Stimulated activated CD4-positive, alpha-beta T cell treated with anti-CD3 and anti-CD28 coated beads, TNF-alpha, amount 100 ng/mL, for 24 hours (primary cell): ENCODE measurements at places on chromosomes 4 and X.

- DNase-seq = no peak
These were observed 592.5 kb downstream of the PCDH18 start for GRCh38 chr4:136939781-136940180.

DNA sequence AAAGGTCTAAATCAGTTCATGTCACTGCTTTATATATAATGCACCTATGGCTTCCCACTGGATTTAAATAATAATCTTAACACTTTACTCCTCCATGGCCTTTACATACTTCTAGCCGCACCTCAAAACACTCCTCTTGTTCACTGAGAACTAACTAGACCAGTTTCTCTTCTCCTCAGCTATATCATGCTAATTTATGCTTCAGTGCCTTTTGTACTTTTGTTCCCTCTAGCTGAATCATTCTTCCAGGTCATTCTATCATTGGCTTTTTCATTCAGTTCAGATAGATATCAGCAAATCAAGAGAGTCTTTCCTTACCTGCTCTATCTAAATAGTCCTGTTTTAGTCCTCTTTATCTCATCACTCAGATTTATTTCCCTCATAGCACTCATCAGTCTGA, 64.2 kb downstream of the TET2 start:
- DNase-seq = no peak

DNA sequence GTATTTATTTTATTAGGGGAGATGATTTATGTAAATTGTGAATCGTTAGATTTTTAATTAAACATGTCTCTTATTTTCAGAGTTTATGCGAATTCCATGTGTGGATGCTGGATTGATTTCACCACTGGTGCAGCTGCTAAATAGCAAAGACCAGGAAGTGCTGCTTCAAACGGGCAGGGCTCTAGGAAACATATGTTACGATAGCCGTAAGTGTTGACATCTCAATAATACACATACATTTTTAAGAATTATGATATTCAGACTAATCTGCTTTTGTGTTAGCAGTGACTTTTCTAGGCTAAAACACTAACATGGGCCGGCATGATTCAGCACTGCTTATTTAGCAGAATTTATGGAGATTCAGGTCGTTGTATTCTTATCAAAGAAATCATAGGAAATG, 91.2 kb downstream of the RAP1GDS1 start:
- DNase-seq = no peak

DNA sequence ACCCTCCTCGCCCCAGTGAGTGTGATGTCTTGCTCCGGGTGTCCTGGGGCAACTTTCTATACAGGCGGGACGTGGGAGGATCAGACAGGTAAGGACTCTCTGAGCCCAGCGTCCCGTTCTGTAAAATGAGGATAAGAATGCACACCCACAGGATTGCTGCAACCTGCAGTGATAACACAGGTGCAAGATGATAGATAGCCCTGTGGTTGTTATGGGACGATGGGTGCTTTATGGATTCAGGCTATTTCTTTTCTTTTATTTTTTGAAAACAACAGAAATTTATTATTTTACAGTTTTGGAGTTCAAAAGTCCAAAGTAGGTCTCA, 28.6 kb downstream of the BEX3 start:
- DNase-seq = no peak

DNA sequence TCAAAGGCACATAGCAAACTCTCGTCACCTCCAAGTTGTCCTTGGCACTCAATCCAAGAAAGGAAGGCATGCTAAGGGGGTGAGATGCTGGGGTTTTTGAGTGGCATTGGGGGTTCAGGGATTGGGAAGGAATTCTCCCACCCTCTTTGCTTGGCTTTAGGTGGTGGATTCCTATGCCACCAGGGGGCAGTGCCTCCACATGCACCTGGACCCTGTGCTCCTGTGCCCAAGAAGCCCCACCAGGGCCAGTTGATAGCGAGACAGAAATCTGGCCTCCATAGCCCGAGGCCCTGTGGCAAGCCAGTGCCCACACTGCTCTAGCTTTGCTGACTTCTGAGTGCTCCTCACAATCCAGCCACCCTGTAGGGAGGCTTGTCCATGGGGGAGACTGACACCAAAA, 2.0 kb upstream of the FATE1 start:
- DNase-seq = no peak

GRCh38 chrX:91434351-91435168, at the start of gene PABPC5:
TSS of gene PABPC5 (plus strand) at chrX:91434839. CDS start at chrX:91435578, 739 bp downstream.
- no peak for DNase-seq

DNA sequence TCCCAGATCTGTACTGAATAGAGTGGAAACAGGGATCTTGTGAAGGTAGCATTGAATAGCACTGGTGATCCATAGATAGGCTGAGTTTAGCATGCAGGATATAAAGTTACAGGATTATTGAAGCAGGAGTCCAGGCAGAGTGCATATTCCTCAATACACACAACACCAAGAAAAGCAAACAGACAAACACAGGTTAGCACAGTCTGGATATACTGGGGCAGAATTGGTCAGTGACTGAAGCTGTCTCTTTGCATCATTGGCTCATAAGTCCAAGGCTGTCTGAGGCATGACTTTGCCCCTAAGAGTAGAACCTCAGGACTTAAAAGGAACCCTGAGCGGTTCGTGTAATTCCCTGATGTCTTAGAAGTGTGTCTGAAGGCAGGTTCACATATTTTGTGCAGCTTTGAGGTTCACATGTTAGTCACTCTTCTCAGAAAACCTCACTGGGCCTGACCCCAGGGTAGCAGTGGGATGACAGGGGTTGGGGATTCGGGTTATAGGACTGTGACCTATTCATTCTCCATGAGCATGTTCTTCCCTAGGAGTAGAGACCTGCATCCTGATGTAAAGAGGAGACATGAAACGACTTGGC, 134.6 kb downstream of the AASDH start:
- no peak for DNase-seq

DNA sequence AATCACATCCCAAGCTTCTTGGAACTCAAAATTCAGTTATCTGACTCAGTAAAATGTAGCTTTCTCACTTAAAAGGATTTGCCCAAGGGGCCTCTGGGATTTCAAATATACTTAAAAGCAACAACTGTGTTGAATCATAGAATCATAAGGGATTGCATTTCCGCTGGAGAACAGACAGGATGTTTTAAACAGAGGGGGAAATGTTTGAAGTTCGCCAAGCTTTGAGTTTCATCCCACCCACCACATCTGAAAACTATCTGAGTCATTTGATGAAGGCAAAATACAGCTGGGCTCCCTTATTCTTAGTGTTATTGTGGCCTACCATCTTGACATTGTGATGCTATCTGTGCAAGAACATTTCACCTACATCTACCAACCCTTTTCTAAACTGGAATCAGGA, 73.5 kb downstream of the PPP1R2C start:
- DNase-seq = no peak

DNA sequence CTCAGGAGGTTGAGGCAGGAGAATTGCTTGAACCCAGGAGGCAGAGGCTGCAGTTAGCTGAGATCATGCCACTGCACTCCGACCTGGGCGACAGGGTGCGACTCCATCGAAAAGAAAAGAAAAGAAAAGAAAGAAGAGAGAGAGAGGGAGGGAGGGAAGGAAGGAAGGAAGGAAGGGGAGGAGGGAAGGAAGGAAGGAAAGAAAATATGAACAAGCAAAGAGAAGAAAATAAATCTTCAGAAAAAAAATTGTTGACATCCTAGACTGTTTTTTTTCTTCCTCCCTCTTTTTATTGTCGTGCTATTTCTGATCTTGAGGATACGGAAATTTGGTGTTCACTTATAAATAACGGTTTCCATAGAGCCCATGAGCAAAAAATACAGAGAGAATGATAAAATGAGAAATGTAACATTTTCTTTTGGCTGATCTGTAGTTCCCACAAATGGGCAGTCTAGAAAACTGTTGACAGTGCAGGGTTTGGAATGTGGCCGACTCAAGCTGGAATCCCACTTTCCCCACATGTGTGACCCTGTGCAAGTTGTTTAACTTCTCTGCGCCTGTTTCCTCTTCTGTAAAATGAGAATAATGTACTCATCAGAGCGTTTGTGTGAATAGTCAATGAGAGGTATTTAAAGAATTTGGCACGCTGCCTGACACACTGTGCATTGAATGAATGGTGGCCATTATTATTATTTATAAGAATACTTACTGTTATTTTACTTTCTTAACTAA, 19.4 kb downstream of the SORBS2 start:
- DNase-seq = no peak

DNA sequence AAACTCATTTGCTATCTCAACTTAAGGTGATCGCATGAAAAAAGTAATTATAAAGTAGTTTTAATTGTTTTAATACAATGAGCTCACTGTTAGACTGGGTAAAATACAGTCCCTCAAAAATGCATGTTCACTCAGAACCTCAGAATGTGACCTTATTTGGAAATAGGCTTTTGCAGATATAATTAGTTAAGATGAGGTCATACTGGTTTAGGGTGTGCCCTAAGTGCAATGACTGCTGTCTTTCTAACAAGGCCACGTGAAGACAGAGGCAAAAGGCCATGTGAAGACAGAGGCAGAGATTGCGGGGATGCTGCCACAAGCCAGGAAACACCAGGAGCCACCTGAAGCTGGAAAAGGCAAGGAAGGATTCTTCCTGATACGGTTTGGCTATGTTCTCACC, 262.1 kb downstream of the NKX6-1 start:
- DNase-seq = no peak

DNA sequence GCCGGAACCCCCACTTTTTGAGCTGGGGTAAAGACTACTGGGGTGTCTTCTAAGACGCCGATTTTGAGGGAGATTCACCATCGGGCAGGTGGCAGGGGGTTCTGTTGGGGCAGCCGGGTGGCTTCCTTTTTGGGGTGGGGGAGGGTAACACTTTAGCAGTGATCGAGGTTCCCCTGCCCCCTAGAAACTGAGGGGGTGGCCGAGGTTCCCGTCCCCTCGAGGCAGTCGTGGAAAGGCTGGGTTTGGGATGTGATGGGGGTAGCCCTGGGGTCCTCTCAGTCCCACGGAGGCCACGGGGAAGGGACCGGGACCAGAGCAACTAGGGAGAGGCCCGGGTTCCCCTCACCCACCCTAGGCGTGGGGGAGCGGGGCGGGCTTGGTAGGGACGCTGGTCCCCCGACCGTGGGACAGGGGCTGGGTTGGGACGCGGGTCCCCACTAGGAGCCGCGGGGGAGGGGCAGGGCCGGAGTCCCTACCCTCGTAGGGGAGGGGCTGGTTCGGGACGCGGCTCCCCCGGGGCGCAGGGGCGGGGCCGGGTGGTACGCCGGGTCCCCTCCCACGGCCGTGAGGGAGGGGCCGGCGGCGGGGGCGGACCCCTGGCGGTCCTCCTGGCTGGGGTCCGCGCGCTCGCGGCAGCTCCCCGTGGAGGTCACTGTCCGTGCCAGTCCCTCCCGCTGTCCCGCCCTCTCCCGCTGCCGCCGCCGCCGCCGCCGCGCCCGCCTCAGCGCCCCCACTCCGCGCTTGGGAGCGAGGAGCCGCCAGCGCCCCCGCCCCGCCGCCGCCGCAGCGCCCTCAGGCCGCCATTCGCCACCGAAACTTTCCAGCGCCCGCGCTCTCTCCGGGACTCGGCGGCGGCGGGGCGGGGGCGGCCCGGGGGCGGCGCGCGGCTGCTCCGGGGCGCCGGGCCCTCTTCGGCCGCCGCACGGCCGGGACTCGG, at the start of gene TBL1X:
Gene TBL1X, plus strand, starts transcription at position 624 of the 937 bp plus-strand sequence. CDS start 188,529 bp downstream, outside the sequence.
- peak; percentile 20 for DNase-seq

- no peak for DNase-seq
These were observed 30.9 kb downstream of the RNF212 start for GRCh38 chr4:1082215-1083182.
